ENCODE measurements at places on chromosomes 16 and 17.

DNA sequence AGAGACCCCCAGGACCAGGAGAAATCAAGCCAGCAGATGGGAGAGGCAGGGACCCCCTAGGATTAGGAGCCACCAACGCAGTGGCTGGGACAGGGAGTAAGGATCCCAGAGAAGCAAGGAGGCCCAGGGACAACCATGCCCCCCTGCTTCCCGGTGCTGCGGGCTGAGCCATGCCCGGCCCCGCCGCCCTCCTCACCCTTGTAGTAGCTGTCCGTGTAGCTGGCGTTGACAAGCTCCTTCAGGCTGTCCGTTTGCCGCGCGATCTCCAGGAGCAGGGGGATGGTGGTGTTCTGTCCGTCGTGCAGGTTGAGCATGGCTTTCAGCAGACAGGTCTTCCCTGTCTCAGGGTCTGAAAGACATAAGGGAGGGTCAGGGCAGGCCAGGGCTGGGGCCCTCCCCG lies 18.4 kb downstream of the TRPV1 start:
- no peak for DNase-seq

DNA sequence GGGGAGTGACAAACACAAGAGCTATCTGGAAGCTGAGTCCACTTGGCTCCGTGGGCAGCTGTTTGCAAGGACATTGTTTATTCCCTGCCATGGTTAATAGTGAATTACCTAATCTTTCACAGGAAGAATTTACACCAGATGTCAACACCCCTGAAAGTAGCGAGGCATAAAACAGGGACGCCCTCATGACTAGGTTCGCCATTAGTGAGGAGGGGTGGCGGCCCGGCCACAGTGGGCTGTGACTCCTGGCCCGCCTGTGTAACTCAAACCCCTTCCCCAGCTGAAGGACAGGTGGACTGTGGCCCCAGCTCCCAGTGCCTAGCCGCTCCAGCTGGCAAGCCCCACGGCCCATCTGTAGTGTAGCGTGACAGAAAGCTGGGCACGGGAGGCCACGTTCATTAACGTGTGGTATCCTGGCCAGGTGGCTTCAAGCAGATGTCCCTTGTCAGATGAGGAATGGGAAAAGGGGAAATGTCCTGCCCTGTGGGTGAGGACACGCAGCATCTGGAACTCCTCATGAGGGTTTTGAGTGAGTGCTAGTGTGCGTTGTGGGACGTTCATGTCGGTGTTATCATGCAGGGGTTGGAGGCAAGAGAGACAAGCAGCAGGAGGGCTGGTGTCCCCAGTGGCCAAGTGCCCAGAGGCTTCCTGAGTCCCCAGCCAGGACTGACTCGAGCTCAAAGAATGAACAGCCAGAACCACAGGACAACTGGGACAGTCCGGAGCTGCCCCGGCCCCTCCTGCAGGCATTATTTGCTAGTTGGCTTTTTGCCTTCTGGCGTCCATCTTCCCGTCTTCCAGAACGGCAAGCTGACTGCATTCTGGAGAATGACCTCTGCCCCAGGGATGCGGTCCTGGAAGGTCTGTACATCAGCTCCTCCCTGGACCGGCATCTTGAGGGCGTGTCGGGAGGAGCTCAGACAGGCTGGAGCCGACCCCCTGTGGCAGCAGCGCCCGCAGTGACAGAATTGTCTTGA lies 19.2 kb downstream of the KDM8 start:
- peak; percentile 74 for DNase-seq

- DNase-seq = peak; percentile 98
Measured at GRCh38 chr16:85238233-85238647, 126.0 kb upstream of the CIBAR2 start.

- DNase-seq = no peak
Measured at GRCh38 chr17:40962059-40962561, 4.6 kb downstream of the KRT39 start.

DNA sequence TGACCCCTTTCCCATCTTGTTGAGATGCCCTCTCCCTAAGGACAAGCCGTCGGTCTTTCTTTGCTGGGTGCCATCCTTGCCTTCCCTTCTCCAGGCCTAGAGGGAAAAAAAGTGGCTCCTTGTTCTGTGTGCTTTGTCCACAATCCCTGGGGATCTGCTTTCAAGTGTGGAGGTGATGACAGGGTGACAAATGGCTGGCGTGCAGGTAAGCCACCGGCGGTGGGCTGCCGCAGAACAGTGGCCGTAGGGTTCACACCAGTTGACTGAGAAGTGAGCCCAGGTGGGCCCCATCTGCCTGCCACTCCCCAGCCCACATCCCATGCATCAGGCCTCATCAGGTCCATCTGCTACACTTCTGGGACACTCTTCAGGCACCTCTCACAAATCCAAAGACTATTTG lies 11.4 kb upstream of the CALB2 start:
- DNase-seq = no peak

DNA sequence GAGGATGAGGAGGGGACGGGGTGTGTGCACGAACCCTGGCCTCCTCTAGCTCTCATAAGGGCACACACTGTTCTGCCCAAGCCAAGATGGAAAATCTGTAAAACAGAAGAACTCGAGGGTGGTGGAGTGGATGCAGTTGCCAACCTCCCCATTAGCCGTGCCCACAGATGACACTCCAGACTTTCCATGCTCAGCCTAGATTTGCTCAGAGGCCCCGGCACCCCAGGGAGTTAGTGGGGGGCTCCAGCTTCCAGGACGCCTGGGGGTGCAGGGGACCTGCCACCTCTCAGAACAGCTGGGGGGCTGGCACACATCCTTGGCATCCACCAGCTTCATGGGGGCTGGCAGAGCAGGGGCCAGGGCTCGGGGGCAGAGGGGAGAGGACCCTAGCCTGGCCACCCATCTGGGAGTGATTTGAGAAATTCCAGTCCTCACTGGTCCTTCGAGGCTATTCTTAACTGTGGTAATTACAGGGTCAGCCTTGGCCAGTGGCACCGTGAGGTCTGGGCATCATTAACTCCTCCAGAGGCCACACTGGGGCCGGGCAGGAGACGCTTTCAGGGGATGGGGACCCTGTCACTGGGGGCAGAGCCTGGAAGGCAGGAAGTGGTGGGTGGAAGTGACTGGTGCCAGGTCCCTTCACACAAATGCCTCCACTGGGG lies 14.3 kb downstream of the VASN start:
- DNase-seq = no peak

DNA sequence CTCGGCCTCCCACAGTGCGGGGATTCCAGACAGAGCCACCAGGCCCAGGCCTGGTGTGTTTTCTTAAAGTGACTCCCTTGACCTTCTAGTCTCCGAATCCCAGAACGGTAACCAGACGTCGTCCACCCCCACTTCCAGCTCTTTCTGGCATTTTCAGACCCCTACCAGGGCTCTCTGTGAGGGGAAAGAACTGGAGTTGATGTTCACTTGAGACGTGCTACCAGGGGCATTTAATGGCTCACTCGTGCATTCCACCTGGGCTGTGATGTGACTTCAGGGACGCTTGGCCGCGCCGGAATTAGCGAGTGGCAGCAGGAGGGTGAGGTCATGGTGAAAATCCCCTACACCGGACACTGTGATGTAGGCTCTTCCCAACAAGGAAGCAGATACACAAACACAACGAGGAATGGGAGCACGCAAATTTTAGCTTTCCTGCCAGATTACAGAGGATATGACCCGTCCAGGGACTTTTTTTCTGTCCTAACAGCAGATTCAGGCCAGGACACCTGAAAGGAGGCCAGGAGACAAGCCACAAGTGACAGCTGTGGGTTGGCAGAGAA lies 1.1 kb upstream of the GNA13 start:
- no peak for DNase-seq

GRCh38 chr16:83021045-83021444 lies 394.3 kb downstream of the CDH13 start:
- no peak for DNase-seq

DNA sequence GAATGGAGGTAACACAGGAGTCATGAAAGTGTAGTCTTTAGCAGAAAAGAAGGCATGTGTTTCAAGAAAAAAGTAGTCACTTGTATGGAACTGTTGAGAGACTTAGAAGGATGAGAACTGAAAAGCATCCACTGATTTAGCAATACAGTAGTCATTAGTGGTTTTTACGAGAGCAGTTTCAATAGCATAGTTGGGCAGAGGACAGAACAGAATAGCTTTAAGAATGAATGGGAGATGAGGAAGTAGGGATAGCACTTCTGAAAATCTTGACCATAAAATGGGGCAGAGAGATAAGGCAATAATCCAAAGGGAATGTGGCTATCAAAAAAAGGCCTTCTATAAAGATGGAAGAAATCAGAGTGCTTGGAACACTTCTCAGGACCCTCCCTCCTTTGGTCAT lies 64.8 kb upstream of the C17orf78 start:
- no peak for DNase-seq

DNA sequence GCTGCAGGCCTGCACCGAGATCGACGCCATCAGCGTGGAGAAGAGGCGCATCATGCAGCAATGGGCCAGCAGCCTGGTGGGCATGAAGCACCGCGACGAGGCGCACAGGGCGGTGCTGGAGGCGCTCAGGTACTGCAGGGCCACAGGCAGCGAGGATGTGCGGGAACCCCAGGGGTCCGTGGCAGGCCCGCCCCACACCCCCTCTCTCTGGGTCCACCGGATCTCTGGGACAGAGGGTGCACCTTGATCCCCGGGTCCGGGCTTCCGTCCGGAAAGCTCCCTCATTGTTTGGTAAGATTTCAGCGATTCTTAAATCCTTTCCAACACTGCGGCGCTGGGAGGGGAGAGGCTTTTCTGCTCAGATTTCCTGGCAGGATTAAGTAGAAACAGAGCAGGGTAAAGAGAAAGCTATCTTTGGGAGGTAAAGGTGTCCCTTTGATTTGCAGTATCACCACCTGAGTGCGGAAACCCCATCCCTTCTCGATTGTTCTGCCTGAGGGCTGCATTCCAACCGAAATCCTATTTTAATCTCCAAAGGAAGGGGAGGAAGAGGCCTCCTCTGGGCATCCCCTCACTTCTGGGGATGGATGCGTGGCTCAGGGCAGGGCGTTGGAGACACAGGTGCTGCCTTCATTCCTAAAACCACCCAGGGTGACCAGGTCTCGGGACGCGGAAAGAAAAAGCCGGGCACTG lies 29.2 kb downstream of the CCDC40 start:
- DNase-seq = no peak

- no peak for DNase-seq
Measured at GRCh38 chr17:65227637-65228036, 90.5 kb downstream of the RGS9 start.

DNA sequence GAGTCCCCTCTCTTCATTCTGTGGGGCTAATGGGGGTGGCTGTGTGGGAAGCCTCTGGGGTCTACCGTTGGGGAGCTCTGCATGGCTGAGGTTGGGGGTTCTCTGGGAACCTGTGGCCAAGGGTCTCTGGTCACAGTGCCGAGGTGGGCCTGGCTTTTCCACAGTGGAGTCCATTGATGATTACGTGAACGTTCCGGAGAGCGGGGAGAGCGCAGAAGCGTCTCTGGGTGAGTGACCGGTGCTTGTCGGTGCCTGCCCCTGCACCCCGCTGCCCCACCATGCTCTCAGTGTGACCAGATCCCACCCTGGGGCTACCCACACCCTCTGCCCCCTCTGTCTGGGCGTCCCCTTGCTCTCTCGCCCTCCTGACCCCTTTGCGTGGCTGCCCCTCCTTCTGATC lies 4.5 kb downstream of the LAT start:
- no peak for DNase-seq

DNA sequence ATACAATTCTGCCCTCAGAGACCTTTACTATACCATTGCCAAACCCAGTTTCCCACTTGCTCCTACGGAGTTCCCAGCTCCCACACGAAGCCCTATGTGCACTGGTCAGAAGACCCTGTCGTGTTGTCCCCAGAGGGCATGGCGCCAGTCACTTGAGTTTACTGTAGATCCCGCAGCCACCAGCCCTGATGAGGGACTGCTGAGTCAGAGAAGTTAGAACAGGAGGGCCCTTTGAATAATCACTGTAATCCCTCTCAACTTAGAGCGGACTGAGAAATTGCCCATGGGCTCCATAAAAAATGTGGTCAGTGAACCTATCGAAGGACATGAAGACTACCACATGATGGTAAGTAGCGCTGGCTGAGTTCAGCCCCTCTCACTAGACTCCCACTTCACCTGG lies 9.2 kb downstream of the UBFD1 start:
- DNase-seq = no peak

DNA sequence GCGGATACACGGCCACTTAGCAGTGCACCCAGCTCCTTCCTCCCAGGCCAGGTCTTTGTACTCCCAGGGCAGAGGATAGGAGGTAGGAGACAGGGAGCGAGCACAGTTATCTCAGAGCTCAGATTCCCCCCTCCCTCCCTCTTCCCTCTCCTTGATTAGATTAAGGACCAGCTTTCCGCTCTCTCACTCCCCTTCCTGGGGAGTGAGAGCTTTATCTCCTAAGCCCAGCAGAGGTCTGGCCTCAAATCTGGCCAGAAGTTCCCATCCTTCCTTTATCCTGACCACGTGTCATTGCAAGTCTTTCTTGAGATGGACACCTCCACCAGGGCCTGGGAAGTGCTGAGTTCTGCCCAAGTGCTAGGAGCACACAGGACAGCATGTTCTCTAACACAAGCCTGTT lies 5.1 kb downstream of the ARL4D start:
- DNase-seq = no peak

DNA sequence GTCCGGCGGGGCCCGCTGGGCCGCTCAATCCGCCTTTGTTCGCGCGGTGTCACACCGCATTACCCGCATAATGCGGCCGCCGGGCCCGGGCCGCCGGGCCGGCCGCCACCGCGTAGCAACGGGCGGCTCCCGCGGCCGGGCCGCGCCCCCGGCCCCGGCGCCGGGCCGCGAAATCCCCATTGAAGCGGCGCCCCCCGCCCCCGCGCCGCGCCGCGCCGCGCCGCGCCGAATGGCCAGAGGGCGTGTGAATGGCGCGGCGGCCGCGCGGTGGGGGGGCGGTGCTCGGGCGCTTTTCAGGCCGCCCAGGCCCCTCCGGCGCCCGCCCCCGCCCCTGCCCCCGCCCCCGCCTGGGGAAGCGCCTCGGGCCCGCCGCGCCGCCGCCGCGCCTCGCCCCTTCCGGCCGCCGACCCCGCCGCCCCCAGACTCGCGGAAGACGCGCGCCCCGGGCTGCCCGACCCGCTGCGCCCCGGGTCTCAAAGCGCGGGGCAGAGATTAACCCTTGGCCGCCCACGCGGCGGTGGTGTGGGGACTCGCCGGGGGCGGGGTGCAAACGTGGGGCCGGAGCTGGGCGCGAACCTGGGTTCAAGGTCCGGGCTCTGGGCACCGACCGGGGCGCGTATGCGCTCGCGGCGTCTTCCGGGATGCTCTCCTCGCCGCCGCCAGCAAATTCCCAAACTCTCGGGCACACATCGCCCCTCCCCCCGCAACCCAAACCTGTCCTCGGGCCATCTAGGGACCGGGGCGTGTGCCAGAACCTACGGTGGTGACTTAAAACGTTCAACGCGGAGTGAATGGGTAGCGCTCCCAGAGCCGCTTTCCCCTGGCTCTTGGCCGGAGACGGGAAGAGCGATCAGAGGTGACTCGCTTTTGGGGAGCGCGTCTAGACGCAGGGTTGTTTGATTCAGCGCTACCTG lies 46.7 kb downstream of the WNT3 start:
- peak; percentile 51 for DNase-seq

- no peak for DNase-seq
Measured at GRCh38 chr17:39921323-39921722, 2.9 kb upstream of the GSDMB start.

- DNase-seq = no peak
Measured at GRCh38 chr17:72099919-72100318, 20.9 kb upstream of the SOX9 start.

GRCh38 chr17:14197586-14197985 lies 39.1 kb downstream of the CDRT15 start:
- no peak for DNase-seq

- peak; percentile 20 for DNase-seq
Measured at GRCh38 chr17:1561420-1562175, 994 bp downstream of the PITPNA start.

GRCh38 chr17:58330997-58331814 lies 2.6 kb upstream of the TSPOAP1 start:
- no peak for DNase-seq
